ENCODE measurements at places on chromosomes 12 and 14.

GRCh38 chr14:101780390-101780789, 18.9 kb downstream of the PPP2R5C start:
- no peak for DNase-seq

GRCh38 chr12:62069976-62070375, 190.2 kb upstream of the USP15 start:
- no peak for DNase-seq

GRCh38 chr12:42593874-42594273, 4.3 kb upstream of the PRICKLE1 start:
- no peak for DNase-seq

- no peak for DNase-seq
Measured at GRCh38 chr12:42557586-42558172, 31.9 kb downstream of the PRICKLE1 start.

- no peak for DNase-seq
Measured at GRCh38 chr14:21072781-21073339, 2.8 kb downstream of the ARHGEF40 start.

- peak; percentile 74 for DNase-seq
Measured at GRCh38 chr14:55814873-55815272, 234.9 kb downstream of the KTN1 start.

GRCh38 chr12:78209846-78210505, 379.3 kb downstream of the NAV3 start:
- no peak for DNase-seq
